ENCODE measurements at places on chromosomes 6 and 20. TPM values are rescaled to one million over a fixed set of nuclear protein-coding genes. Genes with fewer than 3 reads are reported as not detected.

TRIM31 gene
- not detected for total RNA-seq

ELOVL2 gene
- total RNA-seq: 35.3 TPM

OR2W1 gene
- total RNA-seq: not detected

AIF1 gene
- 22.6 TPM for total RNA-seq

PLAGL1 gene
- total RNA-seq: 7.2 TPM

COL9A3 gene
- 7.8 TPM for total RNA-seq

ERVFRD-1 gene
- total RNA-seq: not detected

ADRM1 gene
- total RNA-seq: 38.5 TPM

HLA-DQA2 gene
- total RNA-seq: not detected

DSP gene
- total RNA-seq: 6.2 TPM

GPR6 gene
- 12.2 TPM for total RNA-seq

MAS1 gene
- total RNA-seq: under 0.01 TPM
